ENCODE measurements at places on chromosomes 6 and 20.

- DNase-seq = no peak
These were observed 8.2 kb upstream of the SLC2A12 start for GRCh38 chr6:134060491-134061106.

DNA sequence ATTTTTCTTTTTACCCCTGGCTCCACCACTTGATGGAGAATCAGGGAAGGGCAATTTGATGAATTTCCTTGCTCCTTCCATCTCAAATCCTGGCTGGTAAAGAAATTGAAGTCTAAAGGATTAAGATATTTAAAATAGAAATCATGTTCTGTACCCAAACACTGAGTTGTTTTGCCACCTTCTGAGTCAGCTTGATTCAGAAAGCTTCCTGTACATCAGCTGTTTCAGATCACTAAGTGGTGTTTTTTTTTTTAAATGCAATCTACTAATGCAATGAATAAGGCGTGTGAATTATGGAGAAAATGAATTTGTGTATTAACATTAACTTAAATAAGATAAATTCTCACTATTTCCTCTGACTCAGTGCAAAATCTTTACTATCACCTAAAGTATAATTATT, 11.5 kb upstream of the POPDC3 start:
- DNase-seq = no peak

DNA sequence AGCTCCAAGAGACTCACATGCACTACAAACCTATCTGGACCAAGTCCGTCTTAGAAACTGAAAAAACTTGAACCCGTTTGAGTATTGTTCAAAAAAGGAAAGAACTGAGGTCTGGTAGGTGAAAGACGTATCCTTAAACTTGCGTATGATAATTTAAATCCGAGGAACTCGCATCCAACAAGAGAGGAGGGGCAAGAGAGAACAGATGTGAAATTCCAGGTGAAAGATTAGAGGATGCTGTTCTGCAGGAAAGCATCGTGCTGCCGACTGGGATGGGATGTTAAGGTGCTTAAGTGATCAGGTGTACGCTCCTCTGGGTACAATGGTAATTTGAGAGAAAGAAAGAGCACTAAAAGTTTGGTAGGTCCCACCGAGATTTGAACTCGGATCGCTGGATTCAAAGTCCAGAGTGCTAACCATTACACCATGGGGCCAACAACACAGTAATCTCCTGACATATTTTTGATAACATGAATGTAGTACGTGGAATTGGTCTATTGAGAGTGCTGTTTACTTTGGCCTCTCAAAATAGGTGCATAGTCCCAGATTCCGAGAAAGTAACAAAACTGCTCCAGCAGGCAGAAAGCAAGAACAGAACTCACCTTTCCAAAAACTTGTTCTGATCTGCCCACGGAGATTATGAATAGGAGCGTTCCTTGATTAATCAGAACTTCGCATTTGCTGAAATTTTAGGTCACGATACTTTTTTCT, 53.5 kb upstream of the BTN3A2 start:
- peak; percentile 74 for DNase-seq

DNA sequence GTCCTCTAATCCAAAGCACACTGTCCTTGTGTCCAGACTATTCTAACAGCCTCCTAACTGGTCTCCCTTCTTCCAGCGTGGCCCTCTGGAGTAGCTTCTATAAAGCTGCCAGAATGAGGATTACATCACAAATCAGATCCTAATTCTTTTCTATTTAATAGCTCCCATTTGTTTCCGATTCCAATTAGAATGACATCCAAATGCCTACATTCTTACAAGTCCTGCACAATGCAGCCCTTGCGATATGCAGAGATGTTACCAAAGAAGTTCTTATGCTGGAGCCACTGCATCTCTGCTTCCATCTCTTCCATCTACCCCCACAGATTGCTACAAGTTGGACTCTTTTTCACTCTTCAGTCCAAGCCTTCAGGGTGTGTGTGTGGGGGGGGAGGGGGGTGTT, 40.0 kb downstream of the GMDS start:
- no peak for DNase-seq

- DNase-seq = no peak
These were observed 4.6 kb downstream of the MDGA1 start for GRCh38 chr6:37693079-37693478.

DNA sequence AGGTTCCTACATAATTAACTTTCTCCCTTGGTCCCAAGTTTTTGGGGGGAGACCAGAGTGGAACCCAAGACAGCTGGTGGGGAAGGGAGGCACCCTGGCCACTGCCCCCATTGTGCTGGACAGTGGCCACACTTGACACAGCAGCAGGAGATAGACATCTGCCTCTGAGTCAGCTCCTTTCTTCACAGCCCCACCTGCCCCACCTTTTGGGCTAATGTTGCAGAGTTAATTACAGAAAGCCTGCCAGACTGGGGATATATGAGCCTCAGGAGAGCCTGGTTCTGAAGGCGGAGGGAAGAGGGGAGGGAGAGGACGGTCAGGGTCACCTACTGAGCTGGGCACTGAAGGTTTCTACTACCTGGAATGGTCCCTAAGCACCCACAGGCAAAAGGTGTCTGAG, 50.6 kb downstream of the MAFB start:
- DNase-seq = no peak

- no peak for DNase-seq
These were observed 24.7 kb upstream of the MRGBP start for GRCh38 chr20:62771396-62772102.

DNA sequence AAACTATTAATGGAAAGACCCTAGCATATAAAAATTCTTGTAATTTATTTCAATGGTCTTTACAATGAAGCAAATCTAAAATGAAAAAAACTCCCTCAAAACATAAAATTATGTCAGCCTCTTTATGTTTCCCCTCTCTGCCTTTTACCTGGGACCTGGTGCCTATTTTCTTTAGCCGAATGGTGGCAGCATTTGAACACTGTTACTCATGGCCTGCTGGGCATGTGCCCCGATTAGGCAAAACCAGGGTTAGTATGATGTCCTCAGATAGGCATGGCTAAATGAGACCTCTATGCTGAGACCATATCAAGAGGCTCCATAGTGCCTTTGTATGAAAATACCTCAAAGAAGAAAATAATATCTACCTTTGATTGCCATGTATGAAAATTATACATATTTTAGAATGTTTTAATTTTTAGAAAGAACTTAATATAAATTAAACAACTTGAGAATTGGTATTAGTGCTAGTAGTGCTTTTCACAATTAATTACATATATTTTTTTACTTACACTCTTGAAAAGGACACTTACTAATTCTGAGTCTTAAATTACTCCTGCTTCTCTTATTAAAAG, 22.5 kb upstream of the C6orf58 start:
- DNase-seq = peak; percentile 2

GRCh38 chr6:29958921-29959320, 16.6 kb downstream of the HLA-A start:
- DNase-seq = no peak

DNA sequence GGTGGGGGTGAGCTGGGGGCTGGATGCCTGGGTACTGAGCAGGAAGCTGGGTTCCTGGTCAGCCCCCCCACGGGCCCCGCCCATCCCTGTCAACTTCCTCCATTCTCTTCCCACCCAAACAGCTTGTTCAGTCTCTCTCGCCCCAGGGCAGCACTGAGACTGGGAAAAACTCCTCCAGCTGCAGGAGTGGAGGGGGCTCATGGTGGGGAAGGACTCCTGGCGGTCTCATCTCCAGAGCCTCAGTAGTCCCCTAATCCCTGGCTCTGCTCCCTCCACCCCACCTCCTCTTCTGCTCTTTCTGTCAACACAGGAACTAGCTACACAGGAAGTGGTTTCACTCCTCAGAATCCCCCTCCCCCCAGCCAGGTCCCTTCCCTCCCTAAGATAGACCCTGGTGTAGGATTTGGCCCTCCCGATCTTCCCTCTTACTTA, at the start of gene GPSM3:
Gene GPSM3, minus strand, starts transcription at position 36 of the 432 bp plus-strand sequence. CDS start 130 bp downstream, outside the sequence.
- DNase-seq = peak; percentile 68

GRCh38 chr6:25369036-25369432, 89.9 kb downstream of the CARMIL1 start:
- DNase-seq = no peak

GRCh38 chr6:4489538-4489937, 286.7 kb upstream of the CDYL start:
- DNase-seq = no peak

GRCh38 chr20:19723051-19723450, 35.0 kb upstream of the RIN2 start:
- no peak for DNase-seq

GRCh38 chr20:59733351-59733750, 129.0 kb downstream of the PHACTR3 start:
- DNase-seq = no peak

DNA sequence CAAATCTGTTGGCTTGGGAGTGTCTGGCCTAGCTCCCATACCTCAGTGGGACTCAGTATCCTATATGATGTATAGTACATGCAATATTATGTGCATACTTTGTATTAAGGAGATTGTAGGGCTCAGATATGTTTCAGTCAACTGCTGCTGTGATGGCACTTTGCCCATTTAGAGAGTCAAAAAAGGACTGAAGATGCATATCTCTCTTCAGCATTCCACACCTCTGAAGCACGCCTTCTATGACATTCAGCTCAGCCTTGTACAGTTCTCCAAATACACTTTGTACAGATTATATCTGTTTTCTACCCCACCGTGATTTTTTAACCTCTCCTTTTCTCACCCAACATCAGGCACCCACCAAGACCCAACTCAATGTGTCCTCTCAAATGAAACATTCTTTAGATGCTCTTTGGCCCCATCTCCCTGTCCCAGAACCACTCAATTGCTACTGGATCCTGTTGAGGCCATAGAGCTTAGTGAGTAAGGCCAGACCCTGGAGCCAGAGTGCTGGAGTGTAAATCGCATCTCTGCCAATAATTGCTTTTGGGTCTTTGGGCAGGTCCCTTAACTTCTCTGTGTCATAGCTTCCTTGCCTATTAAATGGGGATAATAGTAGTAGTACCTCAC, 15.6 kb downstream of the ENPP1 start:
- DNase-seq = no peak

- no peak for DNase-seq
These were observed 113.1 kb downstream of the SULF2 start for GRCh38 chr20:47672166-47672565.

GRCh38 chr20:35017099-35017835, 61.6 kb downstream of the MYH7B start:
- no peak for DNase-seq

DNA sequence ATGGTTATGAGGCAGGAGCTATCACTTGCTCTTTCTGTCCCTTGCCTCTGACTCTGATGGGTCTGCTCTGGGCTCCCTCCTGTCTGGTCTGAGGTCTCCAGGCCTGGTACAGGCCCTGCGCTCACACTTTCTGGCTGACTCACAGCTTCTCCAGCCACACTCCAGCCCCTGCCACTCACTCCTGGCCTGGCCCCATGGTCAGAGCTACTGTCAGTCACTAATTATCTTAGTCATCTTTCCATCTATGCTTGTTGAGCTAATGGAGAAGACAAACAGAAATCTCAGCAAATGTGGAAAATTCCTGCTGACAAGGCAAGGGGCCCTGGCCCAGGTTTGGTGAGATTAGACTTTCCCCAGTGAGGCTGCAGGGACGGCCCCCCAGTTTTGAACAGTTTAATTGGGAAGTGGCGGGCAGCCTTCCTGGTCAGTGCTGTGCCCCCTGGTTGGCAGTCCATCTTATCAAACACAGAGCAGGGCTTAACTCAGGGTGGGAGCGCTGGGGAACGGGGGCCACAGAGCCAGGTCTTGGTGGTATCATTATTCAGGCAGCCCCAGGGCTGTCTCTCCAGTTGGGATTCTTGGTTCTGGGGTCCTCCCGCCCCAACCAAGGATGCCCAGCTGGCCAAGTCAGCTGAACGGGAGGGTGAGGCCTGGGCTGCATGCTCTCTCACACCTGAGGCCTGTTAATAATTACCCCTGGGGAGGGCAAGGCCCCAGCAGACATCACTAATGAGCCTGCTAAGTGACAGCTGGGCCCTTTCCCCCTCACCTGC, 63.4 kb downstream of the VEGFA start:
- DNase-seq = no peak

DNA sequence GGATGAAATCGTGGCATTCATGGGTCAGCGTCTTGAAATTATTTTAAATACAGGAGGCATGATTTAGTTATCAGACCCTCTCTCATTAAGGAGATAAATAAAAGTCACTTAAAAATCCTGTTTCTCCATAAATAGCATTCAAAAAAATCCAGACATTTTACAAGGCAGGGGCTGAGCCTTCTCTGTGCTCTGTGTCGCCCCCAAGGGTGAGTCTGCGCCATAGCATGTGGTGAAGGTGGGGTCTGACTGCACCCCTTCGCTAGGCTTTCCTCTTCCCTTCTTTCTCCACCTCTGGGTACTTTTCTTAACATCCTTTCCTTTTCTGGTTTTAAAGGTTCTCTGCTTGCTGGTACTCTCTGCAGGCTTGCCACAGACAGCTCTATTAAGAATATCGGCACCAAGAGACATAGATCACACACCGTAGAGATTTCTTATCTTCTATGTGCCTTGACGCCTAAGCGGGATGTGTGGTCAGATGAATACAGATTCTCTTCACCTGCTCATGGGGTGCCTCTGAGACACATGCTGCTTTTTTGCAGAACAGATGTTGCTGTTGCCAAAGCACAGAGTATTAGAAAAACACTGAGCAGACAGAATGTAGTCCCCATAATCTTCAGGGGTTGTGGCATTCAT, 20.1 kb upstream of the FAM209A start:
- no peak for DNase-seq

DNA sequence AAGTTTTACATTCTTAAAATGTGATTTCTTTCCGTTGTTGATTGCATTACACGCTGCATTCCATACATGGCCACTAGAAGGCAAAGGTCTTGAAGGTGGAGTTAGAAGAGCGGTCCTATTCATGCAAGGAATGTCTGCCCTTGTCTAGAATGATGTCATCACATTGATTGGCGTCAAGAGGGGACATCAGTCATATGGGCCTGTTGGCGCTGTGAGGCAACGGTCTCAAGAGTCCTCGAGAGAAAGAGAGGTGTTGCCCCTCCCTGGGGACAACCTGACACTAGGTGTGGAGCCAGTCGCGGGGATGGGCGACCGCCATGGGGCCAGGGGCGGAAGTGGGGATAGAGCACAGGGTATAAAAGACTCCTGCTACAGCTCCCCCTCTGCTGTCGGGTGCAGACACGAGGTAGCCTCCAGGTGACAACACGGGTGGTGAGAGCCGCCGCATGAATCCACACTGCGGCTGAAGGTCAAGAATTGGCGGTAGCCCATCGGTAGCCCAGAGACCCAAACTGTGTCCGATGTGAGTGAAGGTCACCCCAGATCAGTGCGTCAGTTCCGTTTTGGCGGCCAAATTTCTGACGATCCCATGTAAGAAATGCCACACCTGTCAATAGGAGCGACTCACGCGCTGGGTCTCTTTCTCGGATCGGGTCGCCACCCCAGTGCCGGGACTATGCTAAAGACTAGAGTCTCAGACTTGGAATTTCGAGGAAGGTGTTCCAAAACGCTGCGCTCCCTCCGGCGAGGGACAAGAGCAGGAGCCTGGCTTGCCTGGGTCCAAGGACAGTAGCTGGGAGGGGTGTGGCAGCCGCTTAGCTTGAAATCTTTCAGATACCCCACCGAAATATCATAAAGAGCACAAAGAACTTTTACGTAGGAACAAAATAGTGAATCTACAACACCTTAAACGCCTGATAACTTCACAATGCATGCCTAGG, 93.2 kb upstream of the ZNF184 start:
- DNase-seq = no peak

DNA sequence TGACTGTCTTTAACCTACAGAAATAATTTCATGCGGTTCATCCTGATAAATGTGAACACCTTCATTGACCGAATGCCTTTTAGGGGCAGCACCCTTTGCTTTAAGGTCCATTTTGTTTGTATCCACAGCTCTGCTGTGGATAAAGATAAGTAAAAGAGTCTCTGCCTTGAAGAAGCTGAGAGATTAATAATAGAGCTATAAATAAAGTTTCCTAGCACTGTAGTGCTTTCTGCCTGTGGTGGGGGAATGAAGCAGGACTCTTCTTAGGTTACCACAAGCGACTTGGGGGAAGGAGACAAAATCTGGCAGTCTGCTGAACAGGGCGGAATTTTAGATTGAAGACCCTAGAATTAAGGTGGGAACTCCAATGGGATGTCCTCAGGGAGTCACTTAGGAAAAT, 57.6 kb downstream of the EYA4 start:
- no peak for DNase-seq

Measured in CD4-positive, alpha-beta memory T cell (primary cell).